Cardiac muscle cell (in vitro differentiated cells and primary cell): ENCODE measurements at places on chromosomes 5 and 9.

- no peak for DNase-seq
Measured at GRCh38 chr5:106907979-106908378, 762.8 kb downstream of the EFNA5 start.

DNA sequence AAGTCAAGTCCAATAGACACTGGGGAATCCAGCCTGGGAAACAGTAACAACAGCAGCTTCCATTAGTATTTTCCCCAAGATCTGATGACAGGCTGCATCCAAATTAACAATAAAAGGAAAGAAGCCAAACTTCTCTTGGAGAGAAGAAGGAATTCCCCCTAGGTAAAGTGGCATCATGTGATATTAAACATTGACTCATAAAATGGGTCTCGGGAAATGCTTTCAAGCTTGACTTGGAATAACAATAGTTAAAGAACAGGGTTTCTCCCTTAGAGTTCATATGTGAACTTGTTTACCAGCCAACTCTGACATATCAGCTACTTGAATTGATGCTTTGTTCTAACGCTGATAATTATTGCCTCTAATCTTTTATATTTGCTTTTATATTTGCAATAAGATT is 45.4 kb downstream of the ENTREP1 start:
- no peak for DNase-seq

DNA sequence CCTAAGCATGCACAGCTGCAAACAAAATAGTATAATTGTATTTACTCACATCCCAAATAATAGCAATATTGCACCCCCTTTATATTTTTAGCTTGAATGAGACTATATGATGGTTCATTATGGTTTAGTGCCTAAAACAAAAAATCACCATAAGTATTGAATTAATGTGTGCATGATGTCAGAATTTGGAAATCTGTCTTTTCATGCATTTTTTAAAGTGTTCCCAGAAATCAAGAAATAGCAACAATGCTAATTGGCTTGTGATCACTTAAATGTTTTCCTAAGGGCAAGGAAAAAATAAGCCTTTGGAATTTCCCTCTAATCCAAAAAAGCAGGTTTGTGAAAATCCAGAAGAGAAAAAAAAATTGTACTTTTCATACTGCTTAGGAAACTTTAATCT is 50.9 kb upstream of the ITGA2 start:
- DNase-seq, result no peak

DNA sequence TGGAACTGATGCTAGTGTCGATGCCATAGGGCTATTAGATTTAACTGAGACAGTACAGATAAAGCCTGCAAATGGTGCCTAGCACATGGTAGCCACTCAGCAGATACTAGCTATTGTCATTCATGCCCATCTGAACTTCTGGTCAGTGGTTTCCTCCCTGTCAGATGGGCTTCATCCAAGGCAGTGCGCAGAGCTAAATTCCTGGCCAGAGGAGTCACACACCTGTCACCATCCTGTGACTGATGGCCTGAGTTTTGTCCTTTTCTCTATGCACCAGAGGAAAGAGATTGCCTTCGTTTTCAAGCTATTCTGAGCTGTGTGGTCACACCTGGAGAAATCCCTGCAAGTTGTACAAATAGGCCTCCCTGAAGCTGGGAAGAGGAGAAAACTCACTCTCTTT is 34.7 kb downstream of the MSX2 start:
- no peak for DNase-seq

GRCh38 chr5:41656597-41656996 is 146.2 kb upstream of the PLCXD3 start:
- no peak for DNase-seq

DNA sequence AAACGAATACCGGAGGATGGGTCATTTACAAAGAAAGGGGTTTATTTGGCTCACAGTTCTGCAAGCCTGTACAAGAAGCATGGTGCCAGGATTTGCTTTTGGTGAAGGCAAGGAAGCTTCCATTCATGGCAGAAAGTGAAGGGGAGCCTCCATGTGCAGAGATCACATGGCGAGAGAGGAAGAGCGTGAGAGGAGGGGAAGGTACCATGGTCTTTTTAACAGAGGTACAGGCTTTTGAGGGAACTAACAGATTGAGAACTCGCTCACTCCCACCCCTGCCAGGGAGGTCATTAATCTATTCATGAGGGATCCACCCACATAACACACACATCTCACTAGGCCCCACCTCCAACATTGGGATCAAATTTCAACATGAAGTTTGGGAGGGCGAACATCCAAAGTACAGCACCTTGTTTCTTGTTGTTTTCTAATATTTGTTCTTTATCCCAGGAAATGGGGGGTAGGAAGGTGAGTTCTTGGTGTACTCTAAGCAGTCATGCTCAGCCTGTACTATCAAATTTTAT is 18.5 kb downstream of the TMC1 start:
- DNase-seq, result no peak

- no peak for DNase-seq
Measured at GRCh38 chr9:134215699-134216448, 51.5 kb upstream of the RNU6ATAC start.

- DNase-seq, result no peak
Measured at GRCh38 chr5:180589771-180590542, 1.3 kb downstream of the SCGB3A1 start.

GRCh38 chr9:78892769-78893168 is 595.8 kb downstream of the PSAT1 start:
- no peak for DNase-seq

DNA sequence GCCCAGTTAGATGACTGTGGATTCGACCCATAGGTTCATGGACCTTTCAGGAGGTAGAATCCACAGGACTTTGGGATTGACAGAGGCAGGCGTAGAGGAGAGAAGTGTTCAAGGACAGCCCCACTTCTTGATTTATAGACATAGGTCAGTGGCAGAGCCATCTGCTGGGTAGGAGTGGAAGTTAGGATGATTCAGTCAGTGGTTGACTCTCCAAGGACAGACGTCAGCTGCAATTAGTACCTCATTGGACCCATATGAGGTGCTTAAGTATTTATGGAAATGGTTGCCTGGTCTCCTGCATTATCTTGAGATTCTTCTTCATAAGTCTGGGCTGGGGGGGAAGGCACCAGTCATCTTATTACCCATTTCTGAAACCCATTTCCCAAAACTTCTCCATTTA is 70.9 kb downstream of the SH3RF2 start:
- no peak for DNase-seq

- no peak for DNase-seq
Measured at GRCh38 chr5:2746561-2747032, 4.9 kb downstream of the IRX2 start.

GRCh38 chr5:10660135-10660534 is 96.3 kb downstream of the ANKRD33B start:
- no peak for DNase-seq

DNA sequence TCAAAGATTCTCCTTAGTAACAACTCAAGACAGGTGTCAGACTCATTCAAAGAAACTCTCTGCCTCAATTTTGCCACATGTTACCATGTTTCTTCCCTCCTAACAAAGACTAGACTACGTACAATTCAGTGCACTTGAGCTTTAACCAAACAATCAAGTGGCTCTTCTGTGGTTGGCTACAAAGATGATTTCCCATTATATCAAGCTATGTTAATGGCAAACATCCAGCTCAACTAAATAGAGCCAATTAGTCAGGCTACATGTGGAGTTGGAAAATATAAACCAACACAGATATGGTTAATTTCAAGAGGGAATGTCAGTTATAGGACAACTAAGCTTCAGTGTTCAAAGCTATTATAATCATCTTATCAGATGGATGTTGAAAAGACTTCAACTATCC is 29.2 kb upstream of the ADRA1B start:
- DNase-seq, result no peak

DNA sequence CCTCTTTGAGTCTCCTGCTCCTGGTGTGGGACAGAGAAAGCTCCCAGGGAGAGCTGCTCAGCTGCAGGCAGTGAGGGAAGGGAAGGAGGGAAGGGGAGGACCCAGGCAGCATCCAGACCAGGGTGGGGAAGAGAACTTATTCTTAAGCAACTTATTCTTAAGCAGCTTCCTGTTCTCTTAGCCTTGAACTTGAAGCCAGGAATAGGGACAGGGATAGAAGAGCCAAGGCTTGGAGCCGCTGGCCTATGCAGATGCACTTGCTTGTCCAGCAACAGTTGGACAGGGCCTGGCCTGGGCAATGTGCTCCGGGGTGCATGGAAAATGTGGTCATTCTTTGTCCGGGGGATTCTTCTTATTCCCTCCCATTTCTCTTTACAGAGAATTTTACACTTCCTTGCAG is 31.4 kb upstream of the SPTLC1 start:
- DNase-seq, result no peak

- DNase-seq, result no peak
Measured at GRCh38 chr5:172635038-172635437, 6.0 kb upstream of the NEURL1B start.

- DNase-seq, result no peak
Measured at GRCh38 chr5:91119217-91119616, 263.9 kb downstream of the ARRDC3 start.

DNA sequence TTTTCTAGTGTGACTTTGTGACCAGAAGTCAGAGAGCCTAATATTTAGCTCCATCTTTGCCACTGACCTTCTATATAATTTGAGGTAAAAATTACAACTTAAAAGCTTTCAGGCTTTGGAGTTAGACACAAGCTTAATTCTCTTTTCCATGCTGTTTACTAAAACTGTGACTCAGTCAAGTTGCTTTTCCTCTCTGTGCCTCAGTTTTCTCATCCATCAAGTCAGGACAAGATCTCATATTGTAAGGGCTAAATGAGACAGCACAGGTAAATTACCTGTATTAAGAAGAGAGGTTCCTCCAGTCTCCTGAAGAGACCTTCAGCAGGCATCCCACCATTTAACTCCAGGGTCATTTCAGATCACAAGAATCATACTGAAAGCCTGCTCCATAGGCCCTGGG is 339.2 kb downstream of the ASTN2 start:
- DNase-seq, result no peak

- DNase-seq, result no peak
Measured at GRCh38 chr5:22470408-22470807, 382.7 kb downstream of the CDH12 start.

- DNase-seq, result no peak
Measured at GRCh38 chr5:89417515-89417914, 534.5 kb upstream of the MEF2C start.

DNA sequence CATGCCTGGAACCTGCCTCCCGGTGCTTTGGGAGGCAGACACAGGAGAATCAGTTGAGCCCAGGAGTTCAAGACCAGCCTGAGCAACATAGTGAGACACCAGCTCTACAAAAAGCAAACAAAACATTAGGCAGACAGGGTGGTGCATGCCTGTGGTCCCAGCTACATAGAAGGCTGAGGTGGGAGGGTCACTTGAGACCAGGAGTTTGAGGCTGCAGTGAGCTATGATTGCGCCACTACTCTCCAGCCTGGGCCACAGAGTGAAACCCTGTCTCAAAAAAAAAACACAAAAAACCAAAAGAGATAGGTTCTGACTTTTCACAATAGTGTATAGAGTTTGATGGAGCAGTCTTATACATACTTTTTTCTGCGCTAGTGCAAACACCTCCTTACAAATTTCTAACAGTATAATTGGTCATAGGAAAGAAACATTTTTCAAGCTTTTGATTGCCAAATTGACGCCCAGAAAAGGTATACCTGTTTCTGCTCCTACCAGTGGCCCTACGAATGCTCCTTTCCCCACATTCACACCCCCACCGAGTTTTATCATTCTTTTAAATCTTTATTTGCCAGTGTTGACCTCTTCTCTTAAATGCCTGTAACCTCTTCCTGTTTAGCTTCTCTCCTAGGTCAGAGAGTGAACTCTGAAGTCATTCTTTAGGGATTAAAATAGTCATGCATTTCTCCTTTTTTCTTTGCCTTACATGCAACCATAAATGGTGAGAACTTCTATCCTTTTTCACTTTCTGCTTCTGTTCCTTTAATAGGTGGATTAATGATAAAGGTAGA is 7.5 kb downstream of the DOCK8 start:
- DNase-seq, result no peak

GRCh38 chr5:99355881-99356280 is 427.1 kb upstream of the CHD1 start:
- DNase-seq, result no peak

GRCh38 chr5:146785065-146785464 is 93.5 kb downstream of the PPP2R2B start:
- no peak for DNase-seq

DNA sequence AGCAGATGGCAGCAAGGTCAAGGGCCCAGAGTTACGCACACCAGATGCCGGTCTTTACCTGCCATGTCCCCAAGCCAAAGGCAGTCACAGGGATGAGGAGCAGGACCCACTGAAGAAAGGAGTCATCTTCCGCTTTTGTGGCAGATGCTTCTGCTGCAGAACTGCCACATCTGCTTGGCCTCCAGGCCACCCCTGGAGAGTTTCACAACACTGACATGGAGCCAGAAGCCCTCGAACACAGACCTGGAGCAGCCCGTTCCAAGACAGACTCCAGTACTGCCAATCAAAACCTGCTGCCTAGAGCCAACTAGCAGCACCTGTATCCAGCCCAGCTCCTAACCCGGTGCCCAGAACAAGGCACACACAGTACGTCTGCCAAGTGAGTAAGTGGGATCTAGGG is 1.5 kb downstream of the SURF1 start:
- no peak for DNase-seq

DNA sequence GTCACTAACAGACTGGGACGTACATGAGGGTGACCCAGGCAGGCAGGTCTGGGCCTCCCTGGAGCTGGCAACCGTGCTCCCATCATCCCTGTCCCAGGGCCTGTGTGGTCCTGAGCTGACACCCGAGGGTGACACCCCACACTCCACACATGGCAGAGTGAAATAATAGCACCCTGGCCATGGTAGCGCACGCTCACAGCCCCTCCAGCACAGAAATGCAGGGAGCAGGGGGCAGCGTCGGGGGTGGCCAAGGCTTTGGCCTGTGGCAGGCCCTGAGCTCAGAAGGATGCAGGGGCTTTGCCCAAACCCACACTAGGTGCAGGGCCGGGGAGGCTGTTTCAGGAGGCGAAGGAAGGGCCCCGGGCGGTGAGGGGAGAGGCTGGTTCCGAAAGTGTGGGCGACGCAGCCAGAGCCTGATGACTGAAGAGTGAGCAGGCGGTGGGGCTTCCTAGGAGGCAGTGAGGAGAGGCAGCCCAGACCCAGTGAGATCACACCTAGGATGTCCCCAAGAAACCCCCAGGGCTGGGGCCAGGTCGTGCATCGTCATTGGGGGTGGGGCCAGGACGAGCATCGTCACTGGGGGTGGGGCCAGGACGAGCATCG is 12.9 kb downstream of the OR2V2 start:
- DNase-seq, result peak; percentile 54

- DNase-seq, result no peak
Measured at GRCh38 chr9:90927496-90927895, 125.9 kb downstream of the SYK start.
